ENCODE measurements at places on chromosomes 4 and X.

- no peak for DNase-seq
Observed at GRCh38 chr4:152100379-152101201, 339.8 kb upstream of the GATB start.

- no peak for DNase-seq
Observed at GRCh38 chr4:11675051-11675800, 246.5 kb upstream of the HS3ST1 start.

GRCh38 chr4:140448830-140449229 is 21.4 kb upstream of the CLGN start:
- no peak for DNase-seq

DNA sequence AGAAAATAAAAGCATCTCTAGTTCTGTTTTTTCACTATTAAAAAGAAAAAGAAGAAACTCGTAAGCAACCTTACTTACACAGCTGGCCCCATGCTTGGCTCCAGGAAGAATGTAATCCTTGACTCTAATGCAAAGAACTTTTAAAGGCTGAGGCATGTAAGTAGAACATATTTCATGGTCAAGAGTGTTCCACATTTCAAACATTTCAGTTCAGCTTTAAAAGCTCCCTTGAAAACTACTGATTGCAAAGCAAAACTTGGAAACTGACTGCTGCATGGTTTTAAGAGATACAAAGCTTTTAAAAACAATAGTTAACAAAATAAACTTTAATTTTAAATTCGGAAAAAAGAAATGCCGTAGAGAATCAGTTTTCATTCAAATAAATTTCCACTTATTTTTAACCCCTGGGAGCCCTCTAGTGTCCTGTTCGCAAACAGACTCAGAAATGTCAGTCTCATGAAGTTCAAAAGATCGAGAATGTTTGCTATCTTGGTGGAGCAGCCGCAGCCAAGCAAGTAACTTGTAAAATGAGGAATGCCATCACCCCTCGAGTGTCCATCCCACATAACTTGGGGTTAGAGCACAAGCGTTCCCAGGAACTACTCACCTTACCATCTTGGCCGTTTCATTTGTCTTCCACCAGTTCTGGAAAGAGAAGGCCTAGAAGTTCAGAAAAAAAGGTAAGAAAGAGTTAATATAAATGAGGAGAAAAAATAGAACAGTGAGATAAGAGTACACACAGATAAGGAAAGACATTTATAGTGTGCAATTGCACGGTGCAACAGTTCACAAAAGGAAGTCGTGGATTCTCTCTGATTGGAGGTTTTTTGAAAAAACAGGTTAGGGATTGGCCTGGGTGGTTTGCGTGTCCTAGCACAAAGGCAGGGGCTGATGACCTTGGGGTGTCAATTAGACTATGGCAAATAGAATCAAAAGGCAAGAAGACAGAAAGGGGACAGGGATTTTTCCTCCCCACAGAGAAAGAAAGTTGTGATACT is at the start of gene GASK1B:
TSS of gene GASK1B (minus strand) at position 765 of the 998 bp plus-strand sequence. CDS start 1,650 bp downstream, outside the sequence.
- DNase-seq, result peak; percentile 52

DNA sequence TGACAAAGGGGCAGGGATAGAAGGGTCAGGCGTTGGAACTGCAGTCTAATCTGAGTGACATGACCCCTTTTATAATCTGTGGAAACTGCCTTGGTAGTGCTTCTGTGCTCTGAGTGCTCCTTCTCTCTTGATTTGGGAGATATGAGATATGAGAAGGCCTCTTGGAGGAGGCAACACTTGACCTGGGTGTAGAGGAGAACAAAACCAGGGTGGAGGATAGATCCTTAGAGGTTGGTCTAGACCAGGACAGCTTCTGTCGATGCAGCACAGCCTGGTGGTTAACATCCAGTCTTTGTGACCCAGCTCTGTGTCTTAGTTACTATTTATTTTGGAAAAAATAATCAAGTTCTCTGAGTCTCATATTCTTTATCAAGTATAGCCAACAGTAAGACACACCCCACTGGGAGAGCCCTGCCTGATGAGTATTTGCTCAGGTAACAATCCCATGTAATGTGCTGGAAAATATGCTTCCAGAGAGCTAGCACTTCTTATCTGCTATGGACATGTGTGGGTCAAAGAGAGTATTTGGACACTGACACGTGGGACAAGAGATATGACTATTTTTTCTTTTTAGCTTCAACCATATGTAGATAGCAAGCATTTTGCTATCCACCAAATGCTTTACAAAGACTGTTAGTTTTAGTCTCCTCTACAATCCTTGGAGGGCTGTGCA is 9.1 kb downstream of the USP51 start:
- DNase-seq, result no peak

DNA sequence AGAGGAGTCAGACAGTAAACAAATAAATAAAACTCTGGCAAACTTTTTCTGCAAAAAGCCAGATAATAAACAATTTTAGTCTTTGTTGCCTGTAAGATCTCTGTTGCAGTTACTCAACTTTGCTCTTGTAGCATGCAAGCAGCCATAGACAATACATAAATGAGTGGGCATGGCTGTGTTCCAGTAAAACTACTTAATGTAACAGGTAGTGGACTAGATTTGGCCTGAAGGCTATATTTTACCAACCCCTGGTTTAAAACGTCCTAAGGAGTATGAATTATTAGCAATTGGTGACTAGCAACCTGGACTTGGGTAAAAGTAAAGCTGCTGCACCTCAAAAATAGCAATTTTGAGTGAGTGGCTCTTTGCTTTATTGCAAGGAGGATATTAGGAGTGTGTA is 30.9 kb downstream of the SLAIN2 start:
- no peak for DNase-seq

DNA sequence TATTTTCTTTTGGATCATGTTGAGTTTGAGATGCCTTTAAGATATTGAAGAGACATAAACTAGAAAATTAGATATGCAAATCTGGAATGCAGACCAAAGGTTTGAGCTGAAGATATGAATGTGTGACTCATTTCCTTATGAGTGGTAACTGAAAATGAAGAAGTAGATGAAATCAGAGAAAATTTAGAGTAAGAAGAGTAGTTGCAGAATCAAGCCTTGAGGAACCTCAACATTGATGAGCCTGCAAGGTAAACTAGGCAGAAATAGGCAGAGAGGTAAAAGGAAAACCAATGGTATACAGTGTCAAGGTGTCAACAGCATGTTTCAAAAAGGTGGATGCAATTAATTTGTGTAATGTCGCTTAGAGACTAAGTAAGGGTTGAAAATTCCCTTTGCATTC is 142.8 kb downstream of the MOSPD2 start:
- DNase-seq, result no peak

GRCh38 chr4:182107931-182108330 is 135.3 kb upstream of the TENM3 start:
- no peak for DNase-seq

DNA sequence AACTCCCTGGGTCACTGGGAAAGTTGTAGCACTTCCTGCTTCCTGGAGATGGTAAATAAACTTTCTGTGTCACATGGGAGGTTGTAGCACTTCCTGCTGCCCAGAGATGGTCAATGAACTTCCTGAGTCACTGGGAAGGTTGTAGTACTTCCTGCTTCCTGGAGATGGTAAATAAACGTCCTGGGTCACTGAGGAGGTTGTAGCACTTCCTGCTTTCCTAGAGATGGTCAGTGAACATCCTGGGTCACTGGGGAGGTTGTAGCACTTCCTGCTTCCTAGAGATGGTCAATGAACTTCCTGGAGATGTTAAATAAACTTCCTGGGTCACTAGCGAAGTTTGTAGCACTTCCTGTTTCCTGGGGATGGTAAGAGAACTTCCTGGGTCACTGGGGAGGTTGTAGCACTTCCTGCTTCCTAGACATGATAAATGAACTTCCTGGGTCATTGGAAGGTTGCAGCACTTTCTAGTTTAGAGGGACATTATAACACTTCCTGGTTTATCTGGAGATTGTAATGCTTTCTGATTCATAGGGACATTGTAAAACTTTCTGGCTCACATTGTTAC is 62.3 kb upstream of the CD99 start:
- no peak for DNase-seq

- DNase-seq, result no peak
Observed at GRCh38 chr4:187256897-187257296, 533.2 kb upstream of the FAT1 start.

DNA sequence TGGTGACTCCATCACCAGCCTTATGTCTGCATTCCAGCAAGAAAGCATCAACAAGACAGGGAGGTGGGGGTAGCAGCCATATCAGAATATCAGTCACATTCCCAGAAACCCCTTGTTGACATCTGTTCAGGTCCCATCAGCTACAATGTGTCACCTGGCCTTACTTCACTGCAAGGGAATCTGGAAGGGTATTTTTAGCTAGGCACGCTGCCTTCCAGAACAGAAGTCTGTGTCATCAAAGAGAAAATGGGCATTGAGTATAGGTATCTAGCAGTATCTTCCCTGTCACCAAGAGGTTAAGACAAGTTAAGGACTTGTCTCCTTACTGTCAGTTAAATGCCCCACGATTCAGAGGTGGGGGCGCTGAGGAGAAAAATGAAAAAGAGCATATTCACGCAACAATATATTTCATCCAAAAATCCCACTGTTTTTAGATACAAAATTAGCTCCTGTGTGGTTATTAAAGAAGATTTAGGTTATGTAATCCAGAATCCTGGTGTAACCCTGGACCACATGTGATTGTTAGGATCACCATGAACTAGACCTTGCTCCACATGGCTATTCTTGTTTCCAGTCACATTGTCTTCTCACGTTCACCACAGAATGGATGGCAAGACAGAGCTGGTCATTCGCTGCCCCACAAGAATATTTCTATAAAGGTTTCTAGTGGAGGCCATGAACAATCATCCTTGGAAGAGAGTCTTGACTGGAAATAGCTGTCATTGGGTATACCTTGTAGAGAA is 60.0 kb upstream of the PDHA1 start:
- DNase-seq, result no peak

DNA sequence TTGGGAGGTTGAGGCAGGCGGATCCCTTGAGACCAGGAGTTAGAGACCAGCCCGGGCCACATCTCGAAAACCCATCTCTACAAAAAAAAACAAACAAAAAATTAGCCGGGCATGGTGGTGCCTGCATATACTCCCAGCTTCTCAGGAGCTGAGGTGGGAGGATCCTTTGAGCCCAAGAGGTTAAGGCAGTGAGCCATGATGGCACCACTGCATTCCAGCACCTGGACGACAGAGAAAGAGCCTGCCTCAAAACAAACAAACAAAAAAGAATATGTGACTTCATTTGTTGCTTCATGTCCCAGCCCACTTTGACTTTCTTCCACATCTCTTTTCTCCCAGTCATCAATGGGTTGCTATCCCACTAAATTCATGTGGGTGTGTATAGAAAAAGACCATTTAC is 79.7 kb downstream of the BCOR start:
- no peak for DNase-seq

DNA sequence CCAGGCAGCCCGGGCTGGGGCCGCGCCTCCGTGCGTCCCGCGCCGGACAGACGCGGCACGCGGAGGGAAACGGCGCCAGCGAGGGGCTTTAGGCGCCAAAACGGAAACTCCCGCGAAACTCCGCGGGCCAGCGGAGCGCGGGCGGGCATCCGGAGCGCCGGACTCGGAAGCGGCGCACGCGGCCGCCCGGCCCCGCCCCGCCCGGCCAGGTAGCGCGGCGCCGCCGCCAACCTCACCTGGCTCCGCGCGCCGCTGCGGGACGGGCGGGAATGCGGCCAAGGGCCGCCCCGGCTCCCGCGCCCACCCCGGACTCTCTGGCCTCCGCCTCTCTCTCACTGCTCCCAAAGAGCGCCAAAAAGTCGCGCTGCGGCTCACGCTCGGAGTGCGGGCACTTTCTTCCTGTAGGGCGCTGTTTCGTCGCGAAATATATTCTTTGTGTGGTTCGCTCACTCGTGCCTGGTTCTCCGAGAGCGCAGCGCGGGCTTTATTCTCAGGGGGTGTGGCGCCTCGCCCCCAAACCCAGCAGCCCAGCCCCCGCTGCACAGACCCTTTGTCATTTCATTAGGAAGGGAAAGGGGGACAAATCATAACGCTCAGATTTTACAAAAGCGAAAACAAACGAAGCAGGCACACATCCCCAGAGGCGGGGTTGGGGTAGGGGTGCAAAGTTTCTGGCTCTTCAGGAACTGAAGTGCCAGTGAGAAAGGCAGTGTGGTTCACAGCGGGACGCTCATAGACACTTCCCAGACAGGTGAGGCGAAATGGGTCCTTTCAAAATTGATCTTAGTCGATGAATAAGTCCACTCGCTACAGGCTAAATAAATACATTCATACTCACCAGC is 961 bp upstream of the MBNL3 start:
- DNase-seq, result no peak

DNA sequence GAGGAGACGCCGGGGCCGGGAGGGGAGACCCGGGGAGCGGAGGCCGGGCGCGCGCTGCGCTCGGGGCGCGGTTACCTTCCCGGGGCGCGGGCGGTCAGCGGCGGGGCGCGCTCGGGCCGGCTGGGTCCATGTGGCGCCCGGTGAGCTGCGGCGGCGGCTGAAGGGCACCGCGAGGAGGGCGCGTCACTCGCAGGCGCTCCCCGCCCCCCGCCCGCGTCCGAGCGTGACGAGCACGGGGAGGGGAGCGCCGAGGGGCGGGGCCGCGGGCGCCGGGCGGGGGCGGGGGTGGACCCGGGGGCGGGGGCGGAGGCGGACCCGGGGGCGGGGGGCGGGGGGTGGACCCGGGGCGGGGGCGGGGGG is at the start of gene CPLX1:
TSS of gene CPLX1 (minus strand) at position 159 of the 360 bp plus-strand sequence. CDS start 1,607 bp downstream, outside the sequence.
- no peak for DNase-seq

GRCh38 chrX:110321670-110322069 is 3.8 kb upstream of the AMMECR1 start:
- DNase-seq, result no peak

GRCh38 chrX:83501530-83501929 is 6.6 kb upstream of the POU3F4 start:
- no peak for DNase-seq

GRCh38 chrX:20715176-20715575 is 448.5 kb upstream of the RPS6KA3 start:
- no peak for DNase-seq

DNA sequence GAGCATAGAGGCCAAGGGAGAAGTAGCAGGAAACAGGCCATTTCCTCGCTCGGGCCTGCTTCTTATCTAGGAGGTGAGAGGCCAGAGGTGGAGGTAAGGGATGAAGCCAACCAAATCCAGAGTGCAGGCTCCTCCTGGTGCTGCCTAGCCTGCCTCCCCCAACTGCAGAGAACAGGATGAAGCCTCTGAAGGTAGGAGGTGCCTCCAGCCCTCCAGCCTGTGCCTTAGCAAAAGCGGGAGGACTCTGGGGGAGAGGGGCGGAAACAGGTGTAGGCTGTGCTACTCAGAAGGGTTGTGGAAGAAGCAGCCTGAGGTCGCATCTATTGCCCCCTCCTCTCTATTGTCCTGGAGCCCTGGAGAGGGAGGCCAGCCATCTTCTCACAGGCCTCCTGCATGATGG is 2.9 kb upstream of the MTM1 start:
- DNase-seq, result no peak

DNA sequence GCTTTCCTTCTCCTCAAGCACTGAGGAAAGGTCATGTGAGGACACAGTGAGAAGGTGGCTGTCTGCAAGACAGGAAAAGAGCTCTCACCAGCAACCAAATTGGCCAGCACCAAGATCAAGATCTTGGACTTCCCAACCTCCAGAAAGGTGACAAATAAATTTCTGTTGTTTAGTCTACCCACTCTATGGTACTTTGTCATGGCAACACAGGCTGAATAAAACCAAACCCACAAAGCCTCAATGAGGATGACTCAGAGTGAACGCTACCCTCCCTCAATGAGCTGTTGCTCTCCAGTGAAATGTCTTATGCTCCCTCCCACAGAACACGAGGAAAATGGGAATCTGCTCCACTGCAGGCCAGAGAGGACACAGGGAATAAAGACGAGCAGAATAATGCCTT is 244.1 kb downstream of the RAB28 start:
- DNase-seq, result peak; percentile 38
